Esophagus squamous epithelium (tissue), 5 donors: ENCODE measurements at places on chromosomes 3 and 15. TPM values are rescaled to one million over a fixed set of nuclear protein-coding genes. Genes with fewer than 3 reads are reported as not detected.

LHFPL4 gene
- total RNA-seq: not detected

FAM240A gene
- not detected for total RNA-seq

EDEM1 gene
- 42.3 TPM for total RNA-seq

GRCh38 chr3:144350125-144350524, 378.5 kb downstream of the DIPK2A start:
- no peak for DNase-seq

- no peak for DNase-seq
These were observed 144.2 kb upstream of the ABHD17C start for GRCh38 chr15:80550908-80551260.

DNA sequence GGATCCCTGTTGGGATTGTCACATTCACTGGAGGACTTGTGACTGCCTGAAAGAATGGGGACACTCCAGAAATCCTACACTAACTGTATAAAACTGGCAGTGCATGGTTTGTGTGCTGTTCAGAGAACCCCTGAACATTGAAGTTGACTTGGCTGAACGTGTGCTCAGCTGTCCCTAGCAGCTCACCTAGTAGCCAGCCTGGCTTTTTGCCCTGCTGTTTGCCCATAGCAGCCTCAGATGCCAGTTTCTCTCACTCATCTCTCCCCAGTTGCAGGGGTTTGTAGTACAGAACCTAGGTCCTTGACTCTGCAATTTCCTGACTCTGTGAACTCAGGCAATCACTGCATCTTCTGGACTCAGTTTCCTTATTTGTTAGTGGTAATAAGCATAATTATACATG, 63.0 kb downstream of the KCNAB1 start:
- no peak for DNase-seq

- DNase-seq: no peak
These were observed 776 bp downstream of the VGLL3 start for GRCh38 chr3:86990012-86990733.

DNA sequence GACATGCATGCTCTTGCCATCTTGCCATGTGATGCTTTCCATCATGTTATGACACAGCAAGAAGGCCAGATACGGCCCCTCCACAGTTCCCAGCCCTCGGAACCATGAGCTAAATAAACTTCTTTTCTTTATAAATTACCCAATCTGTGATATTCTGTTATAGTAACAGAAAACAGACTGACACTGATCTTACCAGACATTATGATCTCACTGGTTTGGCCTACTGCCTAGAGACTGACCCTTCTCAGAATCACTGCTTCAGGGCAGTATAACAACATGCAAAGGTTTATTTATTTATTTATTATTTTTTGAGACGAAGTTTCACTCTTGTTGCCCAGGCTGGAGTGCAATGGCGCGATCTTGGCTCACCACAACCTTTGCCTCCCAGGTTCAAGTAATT, 14.0 kb downstream of the ZNF619 start:
- DNase-seq: no peak

DNA sequence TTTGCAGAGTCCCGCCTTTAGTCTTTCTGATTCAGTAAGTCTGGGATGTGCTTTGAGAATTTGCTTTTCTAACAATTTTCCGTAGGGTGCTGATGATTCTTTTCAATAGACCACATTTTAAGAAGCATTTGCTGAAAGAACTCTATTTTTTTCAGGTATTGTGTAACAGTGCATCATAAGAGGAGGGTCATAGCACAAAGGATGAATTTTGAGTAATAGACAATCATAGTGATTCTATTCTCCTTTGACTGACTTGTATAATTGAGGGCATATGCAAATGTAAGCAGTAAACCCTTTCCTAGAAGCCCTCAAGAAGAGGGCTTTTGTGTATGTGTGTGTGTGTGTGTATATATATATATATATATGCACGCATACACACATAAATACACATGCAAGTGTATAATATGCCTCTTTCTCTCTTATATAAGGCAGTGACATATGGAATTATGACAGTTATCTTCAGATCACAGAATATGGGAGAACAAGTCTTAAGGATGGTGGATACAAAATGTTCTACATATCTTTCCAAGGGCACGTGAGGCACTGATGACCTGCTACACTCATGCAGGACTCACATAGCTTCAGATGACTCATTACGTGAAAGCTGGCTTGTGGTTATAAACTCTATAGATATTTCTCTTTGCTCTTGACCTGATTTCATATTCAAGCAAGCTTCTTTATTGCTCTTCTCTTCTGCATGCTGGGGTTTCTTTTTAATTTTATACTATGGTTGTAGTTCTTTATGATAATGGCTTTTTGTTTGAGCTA, 6.5 kb upstream of the PLSCR1 start:
- no peak for DNase-seq

- DNase-seq: no peak
These were observed 101.2 kb upstream of the PTX3 start for GRCh38 chr3:157335233-157336076.
